Renal pelvis (tissue), 12 donors: ENCODE measurements at places on chromosomes 12 and 14. TPM values are rescaled to one million over a fixed set of nuclear protein-coding genes. Genes with fewer than 3 reads are reported as not detected.

DNA sequence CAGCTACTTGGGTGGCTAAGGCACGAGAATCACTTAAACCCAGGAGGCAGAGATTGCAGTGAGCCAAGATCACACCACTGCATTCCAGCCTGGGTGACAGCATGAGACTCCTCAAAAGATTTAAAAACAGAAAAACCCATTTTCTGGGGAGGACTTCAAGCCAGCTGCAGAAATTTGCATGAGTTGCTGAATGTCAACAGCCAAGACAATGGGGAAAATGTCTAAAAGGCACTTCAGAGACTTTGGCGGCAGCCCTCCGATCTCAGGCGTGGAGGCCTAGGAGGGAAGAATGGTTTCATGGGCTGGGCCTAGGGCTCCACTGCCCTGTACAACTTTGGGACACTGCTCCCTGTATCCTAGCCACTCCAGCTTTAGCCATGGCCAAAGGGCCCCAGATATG lies 177.8 kb upstream of the C14orf180 start:
- no peak for DNase-seq

Gene IGFBP6
- 13.6 TPM for polyA plus RNA-seq

DNA sequence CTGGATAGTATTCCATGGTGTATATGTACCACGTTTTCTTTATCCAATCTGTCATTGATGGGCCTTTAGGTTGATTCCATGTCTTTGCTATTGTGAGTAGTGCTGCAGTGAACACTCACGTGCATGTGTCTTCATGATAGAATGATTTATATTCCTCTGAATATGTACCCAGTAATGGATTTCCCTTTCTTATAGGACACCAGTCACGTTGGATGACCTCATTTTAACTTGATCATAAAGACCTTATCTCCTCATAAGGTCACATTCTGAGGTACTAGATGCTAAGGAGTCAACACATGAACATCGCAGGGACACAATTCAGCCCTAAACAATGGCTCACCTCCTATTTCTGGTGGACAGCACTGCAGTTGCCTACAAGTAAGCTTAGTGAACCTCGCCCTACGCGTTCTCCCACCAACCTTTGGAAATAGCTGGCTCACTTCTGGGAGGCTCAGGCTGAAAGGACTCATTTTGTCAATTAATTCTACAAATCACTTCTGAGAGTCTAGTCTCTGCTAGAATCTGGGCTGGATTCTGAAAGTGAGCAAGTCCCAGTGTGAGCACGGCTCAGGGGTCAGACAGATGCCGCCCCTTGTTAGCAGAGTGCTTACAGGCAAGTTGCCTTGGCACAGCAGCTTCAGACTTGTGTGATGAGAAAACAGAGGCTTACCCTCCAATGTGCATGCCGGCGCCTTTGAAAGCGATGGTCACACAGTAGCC lies 183.8 kb upstream of the GSC start:
- DNase-seq: no peak

- DNase-seq: peak; percentile 45
Observed at GRCh38 chr12:2583091-2583497, 211.7 kb upstream of the FKBP4 start.

GRCh38 chr12:42790761-42791151 lies 201.2 kb upstream of the PRICKLE1 start:
- DNase-seq: no peak
